Mesangial cell (primary cell): ENCODE measurements at places on chromosomes 2 and 18. TPM values are rescaled to one million over a fixed set of nuclear protein-coding genes. Genes with fewer than 3 reads are reported as not detected.

The SH2D6 gene
- total RNA-seq = 0.38 TPM in 1 of 2 replicates, not detected in the other

The ACMSD gene
- not detected in 2 replicates for total RNA-seq

The LOXL3 gene
- total RNA-seq = 9.0 and 14.8 TPM in 2 replicates

The EXOC6B gene
- 15.8 and 24.7 TPM in 2 replicates for total RNA-seq

The PDE11A gene
- 0.51 and 0.81 TPM in 2 replicates for total RNA-seq

The REG3G gene
- not detected in 2 replicates for total RNA-seq

The TP53I3 gene
- total RNA-seq = 46.9 and 68.2 TPM in 2 replicates

The C2orf80 gene
- total RNA-seq = not detected in 2 replicates

The IWS1 gene
- total RNA-seq = 22.6 and 28.8 TPM in 2 replicates

The CAPN13 gene
- total RNA-seq = 0.51 TPM in 1 of 2 replicates, not detected in the other

The SMAD4 gene
- 54.6 and 55.5 TPM in 2 replicates for total RNA-seq

The GAL3ST2 gene
- 1.0 TPM in 1 of 2 replicates, not detected in the other for total RNA-seq

The TRIM54 gene
- not detected in 2 replicates for total RNA-seq

The TLX2 gene
- total RNA-seq = not detected in 2 replicates

The CD8B2 gene
- total RNA-seq = not detected in 2 replicates

The KIAA2012 gene
- under 0.01 TPM in 1 of 2 replicates, not detected in the other for total RNA-seq

The NGEF gene
- 0.98 and 1.5 TPM in 2 replicates for total RNA-seq

The FAM210A gene
- 9.0 and 9.6 TPM in 2 replicates for total RNA-seq

The SPC25 gene
- 0.51 and 12.7 TPM in 2 replicates for total RNA-seq

The COL4A3 gene
- total RNA-seq = under 0.01 and 0.76 TPM in 2 replicates

The UGT1A6 gene
- total RNA-seq = 0.65 and 7.6 TPM in 2 replicates

The KYNU gene
- under 0.01 TPM in 1 of 2 replicates, not detected in the other for total RNA-seq

The POLE4 gene
- total RNA-seq = 16.5 and 18.3 TPM in 2 replicates

The IL1R2 gene
- 0.38 TPM in 1 of 2 replicates, not detected in the other for total RNA-seq

The CHRND gene
- total RNA-seq = not detected in 2 replicates

The SKOR2 gene
- total RNA-seq = not detected in 2 replicates

The FKBP7 gene
- 15.3 and 34.5 TPM in 2 replicates for total RNA-seq

The B4GALT6 gene
- total RNA-seq = 3.0 and 6.4 TPM in 2 replicates

The SOWAHC gene
- 8.9 and 10.4 TPM in 2 replicates for total RNA-seq

The DSC3 gene
- total RNA-seq = 1.6 and 5.4 TPM in 2 replicates

The SCN9A gene
- total RNA-seq = 1.8 and 11.0 TPM in 2 replicates

The DAW1 gene
- total RNA-seq = 0.13 and 2.4 TPM in 2 replicates

The IMPA2 gene
- 28.5 and 141 TPM in 2 replicates for total RNA-seq

The SCYGR3 gene
- not detected in 2 replicates for total RNA-seq

The KLHL14 gene
- total RNA-seq = 3.3 and 15.3 TPM in 2 replicates

The FAM228A gene
- 0.51 TPM in 1 of 2 replicates, not detected in the other for total RNA-seq

The B3GNT7 gene
- total RNA-seq = 7.0 and 9.9 TPM in 2 replicates

The KCNS3 gene
- 18.9 and 21.0 TPM in 2 replicates for total RNA-seq

The LHCGR gene
- not detected in 2 replicates for total RNA-seq

The FOXI3 gene
- not detected in 2 replicates for total RNA-seq

The GRB14 gene
- 25.1 and 51.3 TPM in 2 replicates for total RNA-seq

The AGXT gene
- total RNA-seq = not detected in 2 replicates

The OR6B2 gene
- total RNA-seq = not detected in 2 replicates

The NT5C1B gene
- total RNA-seq = not detected in 2 replicates

The CNOT9 gene
- 44.2 and 77.7 TPM in 2 replicates for total RNA-seq

The PLGLB2 gene
- not detected in 2 replicates for total RNA-seq
